ENCODE measurements at places on chromosomes 12 and 14. TPM values are rescaled to one million over a fixed set of nuclear protein-coding genes. Genes with fewer than 3 reads are reported as not detected.

CLEC4C gene
- not detected for total RNA-seq

SLC6A13 gene
- total RNA-seq: not detected

GRCh38 chr12:1185460-1186182 lies 194.6 kb downstream of the ERC1 start:
- no peak for DNase-seq

DNA sequence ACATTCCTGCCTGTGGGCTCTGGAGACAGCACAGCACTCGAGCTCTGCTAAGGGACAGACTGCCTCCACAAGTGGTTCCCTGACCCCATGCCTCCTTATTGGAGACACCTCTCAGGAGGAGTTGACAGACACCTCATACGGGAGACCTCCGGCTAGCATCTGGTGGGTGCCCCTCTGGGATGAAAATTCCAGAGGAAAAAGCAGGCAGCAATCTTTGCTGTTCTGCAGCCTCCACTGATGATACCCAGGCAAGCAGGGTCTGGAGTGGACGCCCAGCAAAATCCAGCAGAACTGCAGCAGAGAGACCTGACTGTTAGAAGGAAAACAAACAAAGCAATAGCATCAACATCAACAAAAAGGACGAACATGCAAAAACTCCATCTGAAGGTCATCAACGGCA lies 639.4 kb downstream of the SLC16A7 start:
- no peak for DNase-seq

- DNase-seq: no peak
Observed at GRCh38 chr14:77094672-77095284, 3.3 kb upstream of the CIPC start.

ACRBP gene
- total RNA-seq: 10.6 TPM

SLC4A8 gene
- total RNA-seq: not detected

DNA sequence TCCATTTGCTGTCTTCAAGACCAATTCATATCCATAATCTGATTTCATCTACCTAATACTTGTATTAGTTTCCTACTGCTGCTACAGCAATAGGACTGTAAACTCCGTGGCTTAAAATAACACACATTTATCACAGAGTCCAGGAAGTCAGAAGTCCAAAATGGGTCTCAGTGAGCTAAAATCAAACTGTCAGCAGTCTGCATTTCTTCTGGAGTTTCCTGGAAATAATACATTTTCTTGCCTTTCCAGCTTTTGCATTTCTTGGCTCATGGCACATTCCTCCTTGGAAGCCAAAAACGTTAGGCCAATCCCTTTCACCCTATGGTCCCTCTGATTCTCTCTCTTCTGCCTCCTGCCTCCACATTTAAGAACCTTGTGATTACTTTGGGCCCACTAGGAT lies 239.8 kb downstream of the PRKD1 start:
- no peak for DNase-seq

- no peak for DNase-seq
Observed at GRCh38 chr12:1972260-1972659, 32.0 kb downstream of the DCP1B start.

All from ascending aorta (tissue), 2 donors.